ENCODE measurements at places on chromosomes 6 and 20. TPM values are rescaled to one million over a fixed set of nuclear protein-coding genes. Genes with fewer than 3 reads are reported as not detected.

- no peak for DNase-seq
These were observed 600.7 kb downstream of the HDGFL1 start for GRCh38 chr6:23170049-23170448.

CABLES2 gene
- total RNA-seq = 5.6 TPM

GNAS-AS1 gene
- total RNA-seq = 0.72 TPM

DNA sequence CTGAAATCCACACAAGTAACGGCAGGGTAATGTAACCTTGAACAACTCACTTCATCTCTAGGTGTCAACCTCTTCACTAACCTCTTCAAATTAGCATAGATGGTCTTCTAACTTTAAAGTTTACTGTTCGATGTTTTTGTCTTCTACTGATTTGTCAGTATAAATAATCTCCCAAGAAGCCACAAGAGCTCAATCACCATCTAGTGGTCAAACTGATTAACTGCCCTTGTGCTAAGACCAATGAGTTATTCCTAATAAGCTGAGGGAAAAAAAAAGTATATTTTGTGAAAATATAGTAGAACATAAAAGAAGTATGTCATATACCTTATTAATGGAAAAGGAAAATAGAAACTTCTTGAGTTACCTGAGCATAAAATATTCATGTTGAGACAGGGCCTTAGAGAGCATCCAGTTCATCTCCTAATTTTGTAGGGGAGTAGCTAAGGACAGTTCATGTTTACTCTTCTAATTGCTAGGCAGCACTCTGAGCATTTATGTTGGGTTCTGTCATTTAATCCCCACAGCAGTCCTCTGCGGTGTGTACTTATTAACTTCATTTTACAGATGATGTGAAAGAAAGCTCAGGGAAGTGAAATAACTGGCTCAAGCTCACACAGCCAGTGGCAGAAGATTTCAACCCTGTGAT is 317.1 kb downstream of the ESR1 start:
- DNase-seq = no peak

DNA sequence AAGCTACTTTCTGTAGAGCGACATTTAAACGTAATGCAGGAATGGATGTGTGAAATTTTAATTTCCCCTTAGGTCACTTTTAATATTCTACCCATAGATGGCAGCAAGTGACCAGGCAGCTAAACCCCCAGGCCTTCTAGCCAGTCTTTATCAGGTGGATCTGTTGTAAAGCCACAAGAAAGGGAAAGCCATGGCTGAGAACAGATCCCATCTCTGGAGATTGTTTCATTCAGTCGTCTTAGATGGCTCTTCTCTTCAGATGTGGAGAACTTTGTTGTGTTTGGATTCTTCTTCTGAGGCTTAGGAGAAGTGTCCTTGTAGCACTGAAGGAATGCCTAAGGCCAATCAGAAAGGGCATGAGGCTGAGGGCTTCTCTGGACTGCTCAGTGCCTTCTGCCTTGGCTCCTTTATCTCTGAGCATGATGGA is 15.8 kb upstream of the RNF182 start:
- DNase-seq = peak; percentile 17

DNA sequence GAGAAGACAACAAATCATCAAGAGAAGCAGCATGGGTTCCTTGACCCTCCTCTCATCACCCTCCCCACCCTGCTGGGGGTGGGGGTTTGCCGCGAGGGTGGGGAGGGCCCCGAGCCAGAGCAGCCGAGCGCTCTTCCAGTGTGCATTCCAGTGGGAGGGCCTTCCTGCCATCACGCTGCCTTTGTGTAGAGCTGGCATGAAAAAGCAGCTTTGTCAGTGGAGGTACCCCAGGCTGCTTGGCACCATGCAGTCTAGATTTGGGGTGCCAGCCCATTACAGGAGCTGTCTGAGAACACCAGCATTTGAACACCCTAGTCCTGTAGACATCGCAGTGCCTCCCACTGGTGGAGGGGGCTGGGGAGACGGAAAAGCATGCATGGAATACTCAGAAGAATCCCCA is 12.2 kb downstream of the BAK1 start:
- DNase-seq = no peak

DNA sequence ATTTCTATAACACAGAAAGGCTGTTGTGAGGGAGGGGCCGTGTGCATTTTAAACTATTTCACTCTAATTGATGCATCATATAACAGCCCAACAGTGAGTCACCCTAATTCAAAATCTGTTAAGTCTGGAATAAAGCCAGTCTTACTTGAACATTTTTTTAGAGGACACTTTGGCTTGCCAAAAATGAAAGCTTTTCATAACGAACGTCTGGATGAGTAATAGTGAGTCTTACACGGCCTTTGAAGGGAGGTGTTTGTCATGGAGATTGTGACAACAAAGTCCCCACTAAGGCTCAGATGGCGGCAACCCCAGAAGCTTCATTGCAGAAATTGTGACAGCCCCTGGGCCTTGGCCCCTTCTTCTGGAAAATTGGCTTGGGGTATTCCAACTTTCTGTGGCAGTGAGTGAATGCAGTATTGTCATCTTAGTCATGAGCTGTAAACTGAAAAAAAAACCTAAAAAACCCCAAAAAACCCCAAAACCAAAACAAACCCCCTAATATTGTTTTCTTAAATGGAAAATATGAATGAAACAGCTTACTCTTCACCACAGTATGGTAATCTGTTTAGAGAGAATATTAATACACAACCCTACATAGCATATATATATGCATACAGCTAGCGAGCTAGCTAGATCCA is 92.6 kb upstream of the CLDN20 start:
- peak; percentile 70 for DNase-seq

DNA sequence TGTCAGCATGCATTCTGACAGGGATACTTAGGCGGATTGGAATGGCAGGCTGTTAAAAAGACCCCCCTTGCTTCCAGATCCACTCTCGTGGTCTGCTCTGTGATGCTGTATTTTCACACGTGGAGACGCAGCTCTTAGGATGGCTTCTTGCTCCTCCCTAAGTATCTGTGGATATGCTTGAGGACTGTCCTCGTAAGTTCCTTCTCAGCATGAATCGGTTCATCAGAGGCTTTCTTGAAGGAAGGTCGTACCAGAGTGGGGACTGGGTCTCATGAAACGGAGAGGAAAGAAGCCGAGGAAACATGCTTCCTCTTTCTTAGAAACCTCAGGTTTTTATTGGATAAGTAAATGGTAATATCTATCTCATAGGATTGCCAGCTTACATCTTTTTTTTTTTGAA is 220.4 kb downstream of the FARS2 start:
- no peak for DNase-seq

DNA sequence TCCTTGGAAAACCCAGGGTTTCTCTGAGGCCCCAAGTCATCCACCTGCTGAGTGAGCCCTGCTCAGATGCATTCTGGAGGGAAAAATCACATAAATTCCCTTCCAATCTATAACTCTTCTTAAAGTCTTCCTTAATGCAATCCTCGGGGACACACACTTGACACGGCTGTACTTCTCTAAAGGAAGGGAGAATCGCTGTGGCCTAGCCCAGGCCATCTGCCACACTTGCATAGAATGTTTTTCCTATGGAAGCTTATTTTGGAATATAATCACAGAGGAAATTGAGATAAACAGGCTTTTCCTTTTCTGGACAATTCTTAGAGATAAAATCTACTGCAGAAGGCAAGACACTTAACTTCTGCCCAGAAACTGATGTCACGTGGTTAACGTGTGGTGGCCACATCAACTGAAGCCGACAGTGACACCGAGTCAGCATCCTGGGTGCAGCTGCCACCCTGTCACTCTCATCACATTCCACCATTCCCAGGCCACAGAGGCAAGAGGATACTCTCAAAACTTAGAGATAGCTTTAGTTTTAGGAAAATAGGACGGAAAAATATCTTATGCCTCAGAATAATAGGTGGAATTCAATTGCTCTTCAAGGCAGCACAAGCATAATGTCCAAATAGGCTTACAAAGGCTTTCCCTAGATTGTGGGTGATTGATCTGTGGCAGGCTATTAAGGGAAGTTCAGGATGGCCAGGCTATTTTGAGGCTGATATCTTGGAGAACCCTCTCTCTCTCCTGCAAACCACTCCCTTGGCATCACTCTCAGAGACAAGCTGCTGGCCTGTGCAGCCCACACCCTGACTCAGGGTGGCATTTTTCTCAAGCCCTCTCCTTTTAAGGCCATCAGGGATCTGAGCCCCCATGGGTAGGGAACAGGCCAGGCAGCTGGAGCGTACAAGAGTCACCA is 29.6 kb downstream of the PSMB1 start:
- no peak for DNase-seq

DNA sequence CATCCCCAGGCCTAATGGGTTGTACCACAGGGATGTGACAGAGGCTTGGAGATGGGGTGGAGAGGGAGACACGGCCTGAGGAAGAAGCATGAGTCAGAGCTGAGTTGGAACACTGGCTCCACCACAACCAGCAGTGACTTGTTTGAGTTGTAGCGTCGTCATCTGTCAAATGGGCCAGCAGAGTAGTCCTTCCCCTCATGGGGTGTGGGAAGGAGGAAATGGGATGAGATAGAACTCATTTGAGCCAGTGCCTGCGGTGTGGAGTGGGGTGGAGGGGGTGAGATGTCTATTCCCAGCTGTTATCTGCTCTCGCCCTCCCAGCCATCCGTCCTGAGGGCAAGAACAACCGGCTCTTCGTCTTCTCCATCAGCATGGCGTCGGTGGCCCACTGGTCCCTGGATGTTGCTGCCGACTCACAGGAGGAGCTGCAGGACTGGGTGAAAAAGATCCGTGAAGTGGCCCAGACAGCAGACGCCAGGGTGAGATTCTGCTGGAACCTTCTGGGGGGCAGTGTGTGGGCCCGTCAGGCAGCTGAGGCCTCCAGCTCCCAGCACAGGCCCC is 32.5 kb downstream of the PLCG1 start:
- no peak for DNase-seq

DNA sequence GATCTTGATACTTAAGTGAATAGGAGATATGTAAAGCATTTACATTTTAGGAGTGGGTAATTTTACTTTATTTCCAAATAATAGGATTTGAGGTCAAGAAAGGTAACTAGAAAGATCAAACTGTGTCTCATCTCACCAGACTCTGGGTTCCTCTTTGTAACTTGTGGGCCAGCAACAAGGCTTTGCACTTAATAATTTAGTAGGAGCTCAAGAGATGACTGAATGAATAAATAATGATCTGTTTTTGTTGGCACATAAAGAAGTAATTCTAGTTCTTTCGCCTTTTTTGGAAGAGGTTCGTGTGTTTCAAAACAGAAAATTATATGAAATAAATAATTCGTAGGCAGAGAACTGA is 67.4 kb upstream of the FABP7 start:
- no peak for DNase-seq
